ENCODE measurements at places on chromosomes 12 and 14.

DNA sequence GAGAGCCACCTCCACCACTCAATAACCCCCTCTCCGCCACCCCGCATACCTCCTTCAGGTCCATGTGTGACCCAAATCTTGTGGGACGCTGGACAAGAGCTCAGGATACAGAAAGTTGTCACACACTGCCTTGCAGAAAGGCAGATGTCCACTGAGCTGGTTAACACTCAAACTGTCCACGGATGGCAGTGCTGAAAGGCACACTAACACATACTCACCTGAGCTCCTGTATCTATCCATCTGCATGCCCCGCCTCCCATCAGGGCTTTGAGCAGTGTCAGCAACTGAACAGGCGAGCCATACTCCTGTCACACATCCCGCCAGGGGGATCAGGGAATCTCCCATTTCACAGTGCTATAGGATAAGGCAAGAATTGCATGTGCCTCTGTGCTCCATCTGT is 642.0 kb downstream of the GALC start:
- no peak for DNase-seq

GRCh38 chr12:104708891-104709290 is 249.2 kb downstream of the SLC41A2 start:
- no peak for DNase-seq

GRCh38 chr14:71890541-71890940 is 41.7 kb upstream of the RGS6 start:
- no peak for DNase-seq

- peak; percentile 44 for DNase-seq
These were observed 70.0 kb upstream of the SRSF5 start for GRCh38 chr14:69696633-69697557.

DNA sequence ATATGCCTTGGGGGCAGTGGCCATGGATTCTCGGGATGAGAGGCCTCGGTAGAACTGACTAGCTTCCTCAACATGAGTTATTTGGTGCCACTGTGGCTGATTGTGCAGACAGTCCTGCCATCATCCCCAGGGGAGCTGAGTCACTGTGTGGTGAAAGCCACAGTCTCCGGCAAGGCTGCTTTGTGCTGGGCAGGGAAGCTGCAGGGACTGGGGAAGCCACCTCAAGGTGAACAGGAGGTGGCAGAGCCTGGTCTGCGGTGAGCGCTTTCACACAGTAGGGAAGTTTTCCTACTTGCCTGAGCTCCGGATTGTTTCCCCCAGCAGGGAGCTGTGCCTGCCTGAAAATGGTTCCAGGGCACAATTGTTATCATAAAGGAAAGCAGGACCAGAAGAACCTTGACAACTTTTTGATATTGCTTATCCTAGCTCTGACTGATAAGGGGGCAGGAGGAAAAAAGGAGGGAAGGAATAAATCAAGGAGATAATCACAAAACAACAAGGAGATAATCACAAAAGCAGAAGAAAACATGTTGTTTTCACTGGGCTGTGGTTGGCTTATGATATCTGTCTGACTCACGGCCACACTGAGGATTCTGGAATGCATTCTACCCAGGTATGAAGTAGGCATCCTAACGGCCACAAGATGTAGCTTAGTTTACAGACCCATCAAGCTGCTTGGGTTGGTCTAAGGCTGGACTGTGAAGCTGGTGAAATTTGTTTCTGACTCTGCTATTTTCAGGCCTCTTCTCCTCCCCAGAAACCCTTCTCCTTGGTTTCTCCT is 32.2 kb upstream of the GNG2 start:
- DNase-seq: peak; percentile 91

GRCh38 chr14:92926180-92926845 is 3.4 kb downstream of the CHGA start:
- DNase-seq: no peak

- peak; percentile 57 for DNase-seq
These were observed 11.1 kb upstream of the KRT7 start for GRCh38 chr12:52221912-52222457.

DNA sequence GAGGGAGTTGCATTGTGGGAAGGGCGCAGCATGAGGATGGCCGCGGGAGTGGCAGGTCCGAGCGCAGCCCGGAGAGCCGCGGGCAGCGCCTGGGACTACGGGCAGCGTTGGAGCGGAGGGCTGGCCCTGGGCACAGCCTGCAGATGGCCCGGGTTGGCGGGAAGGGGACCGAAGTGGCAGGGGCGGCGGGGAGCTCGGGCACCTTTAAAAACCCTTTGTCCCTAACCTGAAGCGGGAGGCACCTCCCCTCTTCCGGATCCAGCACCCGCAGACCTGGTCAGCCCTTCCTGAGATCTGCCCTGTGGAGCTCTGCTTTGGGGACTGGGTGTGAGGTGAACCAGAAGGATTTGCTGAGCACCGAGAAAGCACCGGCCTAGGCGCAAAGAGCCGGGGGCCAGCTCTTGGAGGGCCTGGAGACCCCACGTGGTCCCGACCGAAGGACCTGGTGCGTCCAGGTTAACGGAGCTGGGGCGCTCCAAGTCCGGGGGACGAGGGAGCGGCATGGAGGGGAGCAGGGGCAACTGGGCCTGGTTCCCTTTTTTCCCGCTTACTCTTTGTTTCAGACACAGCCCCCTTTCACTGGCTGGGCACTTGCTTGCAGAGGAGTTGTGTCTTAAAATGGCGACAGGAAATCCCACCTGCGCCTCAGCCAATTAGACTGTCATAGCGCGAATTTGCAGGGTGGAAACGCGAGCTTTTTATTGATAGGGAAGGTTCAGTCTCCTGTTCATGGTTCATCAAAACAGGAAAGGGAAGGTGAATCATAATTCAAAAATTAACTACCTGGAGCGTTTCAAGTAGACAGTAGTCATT is 792 bp upstream of the SLC38A1 start:
- no peak for DNase-seq

- no peak for DNase-seq
These were observed 6.0 kb upstream of the KCNH5 start for GRCh38 chr14:63051301-63051700.

Measured in fibroblast of skin of back (primary cell).